ENCODE measurements at places on chromosomes 1 and 21. TPM values are rescaled to one million over a fixed set of nuclear protein-coding genes. Genes with fewer than 3 reads are reported as not detected.
A peak's percentile ranks its signal among the peaks of the same experiment; 100 is the strongest.

LHX8 gene
- total RNA-seq: not detected

ANGPTL1 gene
- total RNA-seq: not detected

- peak overlapping the region; percentile 87 for H3K27ac ChIP-seq
- H3K27me3 ChIP-seq: no peaks in the 10 kb centered on the region
- peak; percentile 44 for DNase-seq
- peaks cover 25% of the 10 kb centered on the region for H3K36me3 ChIP-seq
- peaks cover 67% of the 10 kb centered on the region for H3K4me1 ChIP-seq
Observed at GRCh38 chr1:55211863-55212262, 3.3 kb downstream of the USP24 start.

DNA sequence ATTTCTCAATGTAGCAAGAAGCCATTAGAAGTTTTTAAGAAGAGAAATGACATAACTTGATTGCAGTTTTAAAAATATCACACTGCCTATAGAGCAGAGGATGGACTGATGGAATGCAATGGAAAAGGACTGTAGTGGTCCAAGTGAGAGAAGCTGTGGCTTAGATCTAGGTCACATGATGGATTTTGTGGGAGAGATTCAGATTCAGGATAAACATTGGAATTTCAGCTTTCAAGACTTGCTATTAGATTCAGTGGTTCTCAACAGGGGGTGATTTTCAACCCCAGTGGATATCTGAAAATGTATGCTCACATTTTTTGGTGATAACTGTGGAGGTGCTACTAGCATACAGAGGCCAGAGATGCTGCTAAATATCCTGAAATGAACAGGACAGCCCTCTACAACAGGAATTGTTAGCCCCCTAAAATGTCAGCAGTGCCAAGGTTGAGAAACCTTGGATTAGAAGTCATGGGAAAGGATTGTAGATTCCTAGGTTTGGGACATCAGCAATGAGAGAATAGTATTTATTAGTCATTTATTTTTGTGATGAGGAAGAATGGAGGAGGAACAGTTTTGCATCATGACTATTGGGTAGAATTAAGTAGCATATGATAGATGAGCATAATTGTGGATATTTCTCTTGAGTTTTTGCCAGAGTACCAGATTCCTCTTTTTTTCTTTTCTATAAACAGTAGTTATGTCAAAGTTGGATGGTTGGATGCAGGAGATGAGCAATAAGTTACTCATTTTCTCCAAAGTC lies 30.1 kb upstream of the KCNK2 start:
- no peaks in the 10 kb centered on the region for H3K4me1 ChIP-seq
- H3K4me3 ChIP-seq: no peak overlapping the region
- no peak overlapping the region for H3K27ac ChIP-seq
- no peak for DNase-seq
- no peaks in the 10 kb centered on the region for H3K36me3 ChIP-seq

DNA sequence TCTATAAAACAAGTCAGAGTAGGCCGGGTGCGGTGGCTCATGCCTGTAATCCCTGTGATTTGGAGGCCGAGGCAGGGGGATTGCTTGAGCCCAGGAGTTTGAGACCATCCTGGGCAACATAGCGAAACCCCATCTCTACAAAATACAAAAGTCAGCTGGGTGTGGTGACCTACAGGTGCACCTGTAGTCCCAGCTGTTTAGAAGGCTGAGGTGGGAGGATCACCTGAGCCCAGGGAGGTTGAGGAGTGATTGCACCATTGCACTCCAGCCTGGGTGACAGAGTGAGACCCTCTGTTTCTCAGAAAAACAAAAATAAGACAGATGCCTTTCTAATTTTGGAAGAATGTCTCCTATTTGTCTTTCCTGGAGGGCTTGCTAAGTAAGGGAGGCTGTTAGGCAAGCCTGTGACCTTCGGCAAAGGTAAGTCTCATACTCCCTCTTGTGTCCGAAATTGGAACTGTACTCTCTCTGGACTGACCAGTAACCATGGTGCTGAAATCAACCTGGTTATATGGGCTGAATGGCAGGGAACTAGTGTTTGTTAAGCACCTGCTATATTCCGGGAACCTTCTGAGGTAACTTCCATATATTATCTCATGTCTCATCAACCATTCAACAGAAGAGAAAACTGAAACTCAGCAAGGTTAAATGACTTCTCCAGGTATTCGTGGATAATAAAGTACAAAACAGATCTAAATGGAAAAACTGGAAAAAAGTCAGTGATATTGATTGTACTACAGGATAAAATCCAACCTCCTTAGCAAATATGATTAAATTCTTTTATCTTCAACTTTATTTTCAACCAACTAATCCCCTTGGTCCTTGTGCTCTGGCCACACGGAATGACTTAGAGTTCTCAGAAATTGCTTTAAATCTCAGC lies 11.8 kb upstream of the RAB3B start:
- peaks cover 24% of the 10 kb centered on the region for H3K27me3 ChIP-seq
- no peak overlapping the region for H3K27ac ChIP-seq
- DNase-seq: peak; percentile 80
- no peaks in the 10 kb centered on the region for H3K36me3 ChIP-seq

DNA sequence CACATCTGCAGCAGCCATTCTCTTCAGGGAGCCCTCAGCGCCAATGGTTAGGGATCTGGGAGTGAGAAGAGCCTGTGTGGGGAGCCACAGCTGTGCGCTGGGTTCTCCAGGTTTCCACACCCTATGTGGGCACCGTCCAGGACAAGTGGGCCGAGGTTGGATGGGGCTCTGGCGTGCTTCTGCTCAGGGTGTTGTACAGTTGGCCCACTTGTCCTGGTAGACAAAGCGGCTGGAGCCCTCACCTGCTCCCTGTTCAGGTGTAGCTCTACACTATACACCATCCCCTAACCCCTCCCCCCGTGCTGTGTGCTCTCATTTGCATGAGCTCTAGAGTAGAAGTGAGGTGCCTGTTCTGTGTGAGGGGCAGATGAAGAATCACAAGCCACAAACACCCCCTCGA lies 12.2 kb downstream of the SH3BP5L start:
- H3K4me1 ChIP-seq: peaks cover 25% of the 10 kb centered on the region
- no peaks in the 10 kb centered on the region for H3K27me3 ChIP-seq
- DNase-seq: no peak
- no peak overlapping the region for H3K4me3 ChIP-seq
- no peak overlapping the region for H3K27ac ChIP-seq

DNA sequence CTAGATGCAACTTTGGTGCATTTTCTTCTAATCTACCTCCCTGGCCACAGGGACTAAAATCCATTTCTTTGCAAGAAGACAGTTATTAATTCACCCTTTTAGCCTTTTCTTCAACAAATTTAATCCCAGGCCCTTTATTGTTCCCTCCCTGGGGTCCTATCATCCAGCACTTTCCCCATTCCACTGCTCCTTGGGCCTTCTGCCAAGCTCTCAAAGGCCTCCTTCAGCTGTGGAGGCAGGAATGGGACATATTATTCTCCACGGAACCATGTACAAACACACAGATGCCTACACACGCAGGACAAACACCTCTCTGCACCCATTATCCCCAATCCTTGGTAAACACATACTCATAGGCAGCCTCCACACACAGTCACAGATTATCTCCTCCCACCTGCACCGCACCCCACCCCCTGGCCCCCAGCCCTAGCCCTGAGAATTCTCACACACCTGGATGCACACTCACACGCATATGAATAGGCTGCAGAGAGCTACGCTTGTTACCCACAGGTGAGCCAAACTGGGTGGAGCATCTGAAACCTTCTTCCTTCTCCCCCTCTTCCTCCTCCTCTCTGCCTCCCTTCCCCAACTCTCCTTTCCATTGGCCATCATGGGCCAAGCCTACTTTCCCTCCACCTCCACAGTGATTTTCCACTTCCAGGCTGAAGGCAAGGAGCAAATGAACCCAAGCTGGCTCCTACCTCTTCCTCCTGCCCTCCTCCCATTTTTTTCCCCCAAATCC lies 11.7 kb downstream of the TAGLN2 start:
- peak overlapping the region; percentile 56 for H3K27ac ChIP-seq
- H3K36me3 ChIP-seq: peaks cover 44% of the 10 kb centered on the region
- no peak overlapping the region for H3K4me3 ChIP-seq

DNA sequence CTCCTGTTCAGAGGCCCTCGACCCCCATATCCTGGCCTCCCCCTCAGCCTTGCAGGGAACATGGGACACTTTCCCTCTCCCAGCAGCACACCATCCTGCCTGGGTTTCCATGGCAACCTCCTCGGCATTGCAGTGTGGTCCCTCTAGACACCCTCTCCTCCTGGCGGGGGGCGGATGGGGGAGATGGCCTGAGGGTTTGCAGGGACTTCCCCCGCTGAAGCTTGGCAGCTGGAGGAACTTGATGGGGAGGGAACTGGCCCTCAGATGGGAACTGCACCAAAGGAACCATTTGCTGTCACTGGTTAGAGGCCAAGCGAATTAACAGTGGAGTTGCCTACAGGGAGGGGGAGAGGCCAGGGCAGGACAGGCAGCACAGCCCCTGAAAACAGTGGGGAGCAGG lies 28.7 kb downstream of the RIMS3 start:
- H3K27ac ChIP-seq: no peak overlapping the region
- peaks cover 33% of the 10 kb centered on the region for H3K4me1 ChIP-seq
- H3K36me3 ChIP-seq: peaks cover 2% of the 10 kb centered on the region
- H3K4me3 ChIP-seq: no peak overlapping the region

- H3K27ac ChIP-seq: no peak overlapping the region
- peaks cover 36% of the 10 kb centered on the region for H3K4me1 ChIP-seq
- no peak overlapping the region for H3K4me3 ChIP-seq
- H3K36me3 ChIP-seq: peaks cover 39% of the 10 kb centered on the region
- DNase-seq: no peak
- no peaks in the 10 kb centered on the region for H3K27me3 ChIP-seq
Observed at GRCh38 chr1:12015001-12015491, 4.3 kb upstream of the MIIP start.

DNA sequence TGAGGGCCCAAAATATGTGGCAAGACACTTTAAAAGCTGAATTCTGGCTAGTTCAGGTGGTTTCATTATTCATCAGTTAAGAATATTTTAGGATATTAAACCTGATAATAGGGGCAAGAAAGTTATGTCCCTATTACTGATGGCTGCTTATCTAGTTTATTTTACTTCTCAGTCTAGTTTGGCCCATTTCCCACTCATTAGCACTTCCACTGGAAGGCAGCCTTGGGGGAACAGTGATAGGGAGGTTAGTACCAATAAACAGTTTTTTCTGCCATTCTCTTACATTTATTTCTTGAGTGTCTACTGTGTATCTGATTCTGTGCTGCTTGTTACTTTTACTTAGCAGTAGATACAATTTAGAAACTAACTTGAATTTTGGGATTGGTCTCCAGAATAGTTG lies 9.0 kb downstream of the PPP1R12B start:
- no peaks in the 10 kb centered on the region for H3K36me3 ChIP-seq
- no peaks in the 10 kb centered on the region for H3K27me3 ChIP-seq
- no peak overlapping the region for H3K27ac ChIP-seq

GRCh38 chr1:218034468-218034867 lies 250.6 kb upstream of the RRP15 start:
- H3K27ac ChIP-seq: no peak overlapping the region
- DNase-seq: no peak
- H3K36me3 ChIP-seq: no peaks in the 10 kb centered on the region
- no peaks in the 10 kb centered on the region for H3K4me1 ChIP-seq
- H3K4me3 ChIP-seq: no peak overlapping the region

Measured in activated CD8-positive, alpha-beta T cell treated with anti-CD3 and anti-CD28 coated beads, Interleukin-2, amount 10 ng/mL, durations not matched to agents 7 days and 5 days (primary cell).